DMS53 (cell line): ENCODE measurements at places on chromosomes 5 and 9.

- DNase-seq: peak; percentile 13
Measured at GRCh38 chr5:36874465-36874864, 2.1 kb upstream of the NIPBL start.

DNA sequence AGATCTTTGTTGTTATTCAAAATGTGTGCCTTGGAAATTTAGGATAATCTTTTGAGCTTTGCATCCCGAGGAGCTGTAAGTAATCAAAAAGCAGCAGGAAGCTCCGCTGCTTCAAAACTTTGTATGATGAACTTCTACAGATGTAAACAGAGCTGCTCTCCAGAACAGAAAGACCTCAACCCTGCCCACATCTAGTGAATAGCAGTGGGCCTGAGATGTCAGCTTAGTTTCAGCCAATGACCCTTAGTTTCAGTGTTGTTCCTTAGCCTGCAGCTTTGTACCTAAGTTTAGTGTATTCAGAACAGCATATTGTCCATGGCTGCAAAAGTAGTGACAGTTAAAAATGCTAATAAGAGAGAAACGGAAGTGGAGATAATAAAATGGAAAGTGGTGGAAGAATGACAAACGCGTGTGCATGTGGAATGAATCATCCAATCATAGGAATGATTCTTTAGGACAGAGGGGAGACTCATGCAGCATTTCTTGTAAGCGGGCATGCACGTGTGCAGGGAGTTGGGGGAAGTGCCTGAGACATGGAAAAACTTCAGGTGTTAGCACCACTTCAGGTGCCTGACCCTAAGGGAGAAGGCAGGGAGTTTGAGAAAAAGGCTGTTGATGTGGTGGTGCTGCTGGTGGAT lies 24.9 kb downstream of the SNX24 start:
- no peak for DNase-seq

GRCh38 chr5:151095341-151096000 lies 14.6 kb upstream of the TNIP1 start:
- DNase-seq: peak; percentile 63

DNA sequence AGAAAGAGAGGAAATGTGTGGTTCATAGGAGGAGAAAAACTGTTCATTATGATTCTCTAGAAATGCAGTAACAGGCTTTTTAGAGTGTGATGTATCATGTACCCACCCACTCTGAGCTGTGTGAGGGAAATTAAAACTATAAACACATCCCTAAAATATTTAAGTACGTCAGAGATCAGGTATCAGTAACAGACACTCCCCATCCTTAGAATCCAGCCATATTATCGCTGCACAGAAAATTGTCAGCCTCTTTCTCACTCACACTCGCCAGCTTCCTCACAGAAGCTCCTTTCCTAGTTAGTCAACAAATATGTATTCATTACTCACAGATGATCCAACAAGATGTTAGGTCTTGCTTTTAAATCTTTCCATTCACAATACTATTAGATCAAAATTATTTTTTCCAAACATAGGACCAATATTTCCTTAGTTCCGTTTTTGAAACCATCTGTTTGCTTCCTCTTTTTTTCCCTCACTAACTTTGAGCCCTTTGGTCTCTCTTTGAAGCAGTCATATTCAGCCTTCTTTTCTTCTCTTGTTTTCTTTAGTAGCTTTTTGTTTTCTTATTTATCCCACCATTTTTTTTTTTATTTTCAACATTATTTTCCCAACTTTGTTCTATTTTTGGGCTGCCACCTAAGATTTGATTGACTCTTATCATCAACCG lies 13.6 kb upstream of the MAST4 start:
- DNase-seq: no peak

GRCh38 chr5:135319928-135320606 lies 79.0 kb downstream of the MACROH2A1 start:
- DNase-seq: no peak

DNA sequence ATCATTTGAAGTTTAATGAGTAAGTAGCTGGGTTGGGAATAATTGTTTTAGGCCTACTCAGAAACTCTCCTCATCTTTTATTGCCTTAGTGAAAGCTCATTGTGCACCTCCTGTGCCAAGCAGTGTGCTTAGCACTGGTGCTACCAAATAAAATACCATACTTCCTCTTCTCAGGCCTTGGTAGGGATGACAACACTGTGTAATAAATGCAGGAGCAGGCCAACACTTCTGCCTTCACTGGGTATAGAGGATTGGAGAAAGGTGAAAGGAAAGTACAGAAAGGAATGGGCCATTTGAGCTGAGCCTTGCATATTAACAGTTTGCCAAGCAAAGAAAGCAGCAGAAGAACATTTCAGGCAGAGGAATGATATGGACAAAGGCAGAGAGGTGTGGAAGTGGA lies 285.7 kb downstream of the NR3C1 start:
- no peak for DNase-seq

DNA sequence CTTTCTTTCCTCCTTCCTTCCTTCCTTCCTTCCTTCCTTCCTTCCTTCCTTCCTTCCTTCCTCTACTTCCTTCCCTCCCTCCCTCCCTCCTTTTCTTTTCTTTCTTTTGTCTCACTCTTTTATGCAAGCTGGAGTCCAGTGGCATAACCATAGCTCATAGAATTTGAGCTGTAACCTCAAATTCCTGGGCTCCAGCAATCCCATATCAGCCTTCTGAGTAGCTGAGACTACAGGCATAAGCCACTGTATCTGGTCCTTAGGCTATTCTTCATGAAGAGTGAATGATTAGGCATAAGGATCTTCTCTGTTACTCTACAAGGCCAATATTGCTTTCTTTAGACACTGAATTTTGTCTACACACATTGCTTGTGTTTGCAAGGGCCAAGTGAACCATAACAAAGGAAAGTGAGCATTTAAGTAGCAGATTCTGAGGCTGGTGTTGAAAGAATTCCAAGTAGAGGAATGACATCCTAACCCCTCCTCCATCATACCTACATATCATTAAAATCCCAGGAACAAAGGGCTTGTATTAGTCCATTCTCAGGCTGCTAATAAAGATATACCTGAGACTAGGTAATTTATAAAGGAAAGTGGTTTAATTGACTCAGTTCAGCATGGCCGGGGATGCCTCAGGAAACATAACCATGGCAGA lies 293.2 kb downstream of the HCN1 start:
- no peak for DNase-seq

DNA sequence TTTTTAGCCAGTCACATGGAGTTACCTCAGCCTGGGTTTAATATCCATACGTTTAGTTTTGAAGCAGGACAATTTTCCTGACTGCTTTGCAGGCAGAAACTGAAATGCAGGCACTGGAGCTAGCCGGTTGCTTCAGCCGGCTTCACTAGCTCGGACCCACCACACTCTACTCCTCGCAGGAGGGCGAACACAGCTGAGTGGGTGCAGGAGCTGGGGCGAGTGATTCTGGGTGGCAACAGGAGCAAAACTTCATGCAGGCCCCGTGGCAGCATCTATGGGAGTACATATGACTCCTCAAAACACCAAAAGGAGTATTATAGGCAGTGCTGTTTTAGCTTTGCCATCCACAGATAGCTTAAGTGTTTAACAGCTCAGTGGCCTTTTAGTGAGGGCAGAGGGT lies 1211.8 kb upstream of the NUDT12 start:
- no peak for DNase-seq

- no peak for DNase-seq
Measured at GRCh38 chr5:107824821-107825220, 154.1 kb upstream of the EFNA5 start.

GRCh38 chr9:19699756-19700155 lies 89.1 kb downstream of the SLC24A2 start:
- peak; percentile 8 for DNase-seq

GRCh38 chr5:101976933-101977332 lies 319.2 kb downstream of the SLCO4C1 start:
- DNase-seq: peak; percentile 67

DNA sequence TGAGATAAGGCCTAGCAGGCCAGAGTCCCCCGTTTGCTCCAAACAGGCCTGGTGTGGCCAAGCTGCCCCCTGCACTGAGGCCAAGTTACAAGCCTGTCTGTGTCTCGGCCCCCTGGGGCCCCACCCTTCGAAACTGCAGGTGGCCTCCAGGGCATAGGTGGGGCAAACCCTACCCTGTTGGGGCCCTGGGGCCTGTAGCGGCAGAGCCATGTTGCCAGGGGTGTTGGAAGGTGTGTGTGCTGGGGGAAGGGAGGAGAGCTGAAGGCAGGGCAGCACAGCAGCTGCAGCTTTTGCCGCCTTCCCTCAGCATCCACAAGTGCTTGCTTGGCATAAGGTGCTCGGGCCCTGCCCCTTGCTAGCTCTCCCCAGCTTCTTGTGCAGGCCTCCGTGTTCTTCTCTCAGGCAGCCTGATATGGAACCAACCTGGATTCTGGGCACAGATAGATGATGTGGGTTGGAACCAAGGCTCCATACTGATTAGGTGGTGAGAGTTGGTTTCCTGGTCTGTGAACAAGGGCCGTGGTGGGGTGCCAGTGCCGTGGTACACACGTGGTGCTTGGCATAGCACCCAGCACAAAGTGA lies 12.7 kb downstream of the IRF1 start:
- peak; percentile 48 for DNase-seq

GRCh38 chr5:122114501-122114900 lies 14.8 kb upstream of the ZNF474 start:
- DNase-seq: no peak

GRCh38 chr9:97568461-97569275 lies 64.5 kb downstream of the TSTD2 start:
- DNase-seq: no peak

DNA sequence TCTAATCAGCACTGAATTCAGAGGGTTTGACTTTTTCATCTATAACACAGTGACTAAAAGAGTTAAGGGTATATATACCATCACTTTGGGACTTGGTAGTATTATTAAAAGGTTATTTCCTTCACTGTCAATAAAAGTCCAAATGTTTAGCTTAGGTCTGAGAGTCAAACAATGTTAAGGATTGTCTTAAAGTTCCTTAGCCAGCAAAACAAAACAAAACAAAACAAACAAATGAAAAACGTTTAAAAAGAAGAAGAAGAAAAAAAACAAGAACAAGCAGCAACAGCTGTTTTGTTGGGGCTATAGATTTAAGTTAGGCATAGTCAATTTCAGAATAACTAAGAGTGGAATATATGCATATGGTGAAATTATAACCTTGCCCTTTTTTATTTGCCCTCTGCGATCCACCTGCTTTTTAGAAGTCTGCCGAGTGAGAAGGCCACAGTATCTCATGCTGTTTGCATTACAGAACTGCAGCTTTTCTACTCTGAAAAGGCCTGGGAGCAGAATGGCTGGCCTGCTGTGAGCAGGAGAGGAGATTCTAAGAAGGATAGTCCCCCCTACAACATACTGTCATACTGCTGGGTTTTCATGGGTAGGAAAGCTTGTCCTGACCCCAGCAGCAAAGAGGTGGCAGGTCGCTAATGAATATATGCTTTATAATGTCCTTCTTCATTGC lies 141.7 kb downstream of the NTRK2 start:
- no peak for DNase-seq

DNA sequence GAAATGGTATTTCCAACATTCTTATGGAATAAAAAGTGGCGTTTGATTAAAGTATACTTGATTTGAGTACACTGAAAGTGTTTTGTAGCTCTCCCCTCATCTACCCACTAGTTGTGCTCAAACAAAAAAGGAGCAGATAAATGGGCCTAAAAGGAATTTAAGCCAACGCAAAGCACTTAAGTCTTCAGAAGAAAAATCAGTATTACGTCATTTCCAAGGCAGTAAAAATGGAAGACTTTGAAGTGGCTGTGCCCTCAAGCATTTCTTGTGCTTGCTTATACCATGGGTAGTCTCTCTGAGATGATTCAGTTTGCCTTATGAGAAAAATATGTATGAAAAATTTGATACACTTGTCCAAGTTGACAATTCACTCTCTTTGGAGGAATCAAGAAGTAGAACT lies 279.9 kb upstream of the CD180 start:
- DNase-seq: no peak

DNA sequence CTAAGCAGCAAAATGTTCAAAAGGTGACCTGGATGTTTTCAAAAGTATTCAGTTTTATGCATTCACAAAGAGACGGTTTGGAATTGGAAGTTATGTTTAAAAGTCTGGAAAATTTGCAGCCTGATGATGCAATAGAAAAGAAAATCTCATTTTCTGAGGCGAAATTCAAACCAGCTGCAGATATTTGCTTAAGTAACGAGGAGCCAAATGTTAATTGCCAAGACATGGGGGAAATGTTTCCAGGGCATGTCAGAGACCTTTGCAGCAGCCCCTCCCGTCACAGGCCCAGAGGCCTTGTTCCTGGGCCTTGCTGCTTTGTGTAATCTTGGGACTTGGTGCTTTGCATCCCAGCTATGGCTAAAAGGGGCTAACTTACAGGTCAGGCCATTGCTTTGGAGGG lies 228.2 kb downstream of the MAN2A1 start:
- no peak for DNase-seq

DNA sequence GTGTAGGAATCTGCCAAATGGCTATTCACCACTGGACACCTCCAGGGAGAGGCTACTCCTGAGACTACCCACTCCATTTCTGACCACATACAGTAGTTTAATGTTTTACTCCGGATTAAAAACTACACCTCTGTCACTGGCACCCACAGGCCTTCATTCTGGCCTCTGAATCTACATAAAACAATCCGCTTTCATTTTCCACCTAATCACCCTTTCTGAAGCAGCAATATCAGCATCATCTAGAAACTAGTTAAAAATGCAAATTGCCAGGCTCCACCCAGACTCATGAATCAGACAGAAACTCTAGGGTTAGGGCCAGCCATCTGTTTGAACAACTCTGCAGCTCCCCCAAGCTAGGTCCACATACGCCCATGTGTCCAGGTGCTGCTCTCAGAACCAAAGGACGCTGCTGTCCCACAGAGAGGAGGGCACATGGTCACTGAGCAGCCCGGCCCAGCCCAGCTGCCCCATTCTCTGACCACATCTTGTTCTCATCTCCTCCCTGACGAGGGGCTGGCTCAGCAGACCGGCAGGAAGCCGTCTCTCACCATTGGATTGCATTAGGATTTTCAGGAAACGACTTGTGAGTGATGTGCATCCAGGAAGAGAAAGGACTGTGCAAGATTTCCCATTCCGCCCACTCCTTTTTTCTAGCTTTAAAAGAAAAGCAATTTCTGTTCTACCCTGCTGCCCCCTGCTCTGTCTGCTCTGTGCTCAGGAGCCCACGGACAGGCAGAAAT lies 34.7 kb downstream of the ADAM19 start:
- DNase-seq: no peak

DNA sequence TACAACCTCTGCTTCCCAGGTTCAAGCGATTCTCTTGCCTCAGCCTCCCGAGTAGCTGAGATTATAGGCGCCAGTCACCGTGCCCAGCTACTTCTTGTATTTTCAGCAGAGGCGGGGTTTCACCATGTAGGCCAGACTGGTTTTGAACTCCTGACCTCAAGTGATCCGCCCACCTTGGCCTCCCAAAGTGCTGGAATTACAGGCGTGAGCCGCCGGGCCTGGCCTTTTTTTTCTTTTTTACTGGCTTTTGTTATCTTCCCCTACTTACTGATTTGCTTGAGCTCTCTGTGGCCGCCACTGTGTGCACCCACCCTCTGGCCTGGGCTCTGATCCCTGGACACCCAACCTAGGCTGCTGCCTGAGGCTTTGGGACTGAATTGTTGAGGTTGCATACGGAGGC lies 60.3 kb downstream of the ANKRD33B start:
- DNase-seq: no peak

GRCh38 chr5:146860213-146860893 lies 18.2 kb downstream of the PPP2R2B start:
- no peak for DNase-seq

GRCh38 chr5:65161655-65162054 lies 320.1 kb downstream of the ADAMTS6 start:
- DNase-seq: no peak

- DNase-seq: no peak
Measured at GRCh38 chr5:138032028-138032571, 779 bp downstream of the FAM13B start.
